Progenitor cell of endocrine pancreas (in vitro differentiated cells): ENCODE measurements at places on chromosomes 6 and 20. TPM values are rescaled to one million over a fixed set of nuclear protein-coding genes. Genes with fewer than 3 reads are reported as not detected.

- no peak overlapping the region for H3K4me3 ChIP-seq
- H3K4me1 ChIP-seq, result peaks cover 7% of the 10 kb centered on the region
- H3K27me3 ChIP-seq, result peaks cover 26% of the 10 kb centered on the region
- no peak for DNase-seq
- no peak overlapping the region for H3K27ac ChIP-seq
These were observed 102.8 kb downstream of the DACT2 start for GRCh38 chr6:168216751-168217191.

DNA sequence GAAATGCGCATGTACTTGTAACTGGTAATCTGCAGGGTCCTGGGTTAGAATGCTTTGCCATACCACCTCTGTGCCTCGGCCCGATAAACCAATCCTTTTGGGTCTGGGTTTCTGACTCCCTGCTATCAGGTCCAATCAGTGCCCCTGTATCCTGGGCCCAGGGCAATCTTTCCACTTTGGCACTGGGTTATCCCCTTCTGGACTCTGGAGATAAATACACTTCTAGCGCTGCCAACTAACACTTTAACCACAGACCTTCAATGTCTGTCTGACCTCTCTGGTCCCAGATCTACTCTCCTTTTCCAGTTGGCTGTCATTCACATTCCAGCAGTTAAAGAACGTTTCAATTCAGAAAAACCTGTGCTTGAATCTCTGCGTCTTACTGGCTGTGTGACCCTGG, 55.3 kb downstream of the DNAAF9 start:
- H3K36me3 ChIP-seq, result peaks cover 11% of the 10 kb centered on the region
- no peak for DNase-seq
- H3K27me3 ChIP-seq, result no peaks in the 10 kb centered on the region
- no peak overlapping the region for H3K27ac ChIP-seq
- H3K4me3 ChIP-seq, result no peak overlapping the region

DNA sequence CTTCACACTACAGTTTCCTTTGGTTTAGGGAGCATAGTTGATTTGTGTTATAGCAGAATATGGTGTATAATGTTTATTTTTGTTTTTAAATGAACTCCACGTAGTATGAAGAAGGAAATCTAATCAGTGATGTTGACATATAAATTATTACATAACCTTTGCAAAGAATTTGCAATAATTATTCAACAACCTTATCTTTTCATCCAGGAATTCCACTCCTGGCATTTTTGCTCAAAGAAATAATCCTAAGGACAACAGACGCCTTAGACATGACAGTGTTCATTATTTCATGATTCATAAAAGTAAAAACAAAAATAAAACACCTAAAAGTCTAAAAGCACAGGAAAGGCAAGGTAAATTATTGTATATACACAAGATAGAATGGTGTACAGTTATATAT, 229.2 kb downstream of the EPM2A start:
- peaks cover 7% of the 10 kb centered on the region for H3K36me3 ChIP-seq
- no peaks in the 10 kb centered on the region for H3K27me3 ChIP-seq
- no peak overlapping the region for H3K4me3 ChIP-seq
- peaks cover 3% of the 10 kb centered on the region for H3K4me1 ChIP-seq
- no peak overlapping the region for H3K27ac ChIP-seq

GRCh38 chr6:155248008-155249001, 15.5 kb upstream of the CLDN20 start:
- no peak overlapping the region for H3K4me3 ChIP-seq
- DNase-seq, result no peak
- no peaks in the 10 kb centered on the region for H3K4me1 ChIP-seq
- H3K27me3 ChIP-seq, result no peaks in the 10 kb centered on the region
- peaks cover 7% of the 10 kb centered on the region for H3K36me3 ChIP-seq

MUC21 gene
- total RNA-seq, result not detected in 2 replicates
